ENCODE measurements at places on chromosomes 1 and 21.

DNA sequence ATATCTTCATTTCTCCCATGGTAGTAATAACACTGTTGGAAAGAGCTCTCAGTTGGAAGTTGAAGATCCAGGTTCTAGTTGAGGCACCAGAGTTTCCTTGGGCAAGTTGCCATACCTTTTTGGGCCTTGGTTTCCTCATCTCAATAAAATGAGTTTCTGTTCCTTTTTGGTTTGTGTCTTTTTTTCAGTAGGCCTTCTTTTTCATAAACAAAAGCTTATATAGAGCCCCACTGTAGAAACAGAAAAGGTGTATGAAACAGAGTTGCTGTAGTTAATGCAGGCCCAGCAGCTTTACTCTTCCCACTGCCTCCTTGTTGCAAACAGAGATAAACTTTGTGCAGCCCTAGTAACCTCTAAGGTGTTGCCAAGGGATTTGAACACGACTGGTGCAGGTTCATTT lies 41.7 kb downstream of the WNT4 start:
- DNase-seq, result no peak

GRCh38 chr1:22611530-22611947 lies 24.9 kb upstream of the C1QA start:
- no peak for DNase-seq

DNA sequence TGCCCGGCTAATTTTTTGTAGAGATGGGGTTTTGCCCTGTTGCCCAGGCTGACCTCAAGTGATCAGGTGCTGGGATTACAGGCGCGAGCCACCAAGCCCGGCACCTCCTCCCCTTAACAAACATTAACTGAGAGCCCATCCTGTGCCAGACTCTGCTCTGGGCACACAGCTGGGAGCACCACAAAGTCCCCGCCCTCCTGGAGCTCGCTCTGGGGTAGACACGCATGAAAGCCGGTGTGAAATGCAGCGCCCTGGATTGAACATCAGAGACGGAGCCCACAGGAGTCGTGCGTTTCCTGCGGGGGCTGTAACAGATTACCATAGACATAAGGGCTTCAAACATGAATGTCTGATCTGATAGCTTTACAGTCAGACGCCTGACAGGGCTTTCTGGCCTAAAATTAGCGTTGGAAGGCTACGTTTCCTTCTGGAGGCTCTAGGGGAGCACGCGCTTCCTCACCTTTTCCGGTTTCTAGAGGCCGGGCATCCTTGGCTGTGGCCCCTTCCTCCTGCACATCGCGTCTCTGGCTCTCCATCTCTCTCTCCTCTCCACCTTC lies 14.3 kb downstream of the SLC27A3 start:
- DNase-seq, result no peak

DNA sequence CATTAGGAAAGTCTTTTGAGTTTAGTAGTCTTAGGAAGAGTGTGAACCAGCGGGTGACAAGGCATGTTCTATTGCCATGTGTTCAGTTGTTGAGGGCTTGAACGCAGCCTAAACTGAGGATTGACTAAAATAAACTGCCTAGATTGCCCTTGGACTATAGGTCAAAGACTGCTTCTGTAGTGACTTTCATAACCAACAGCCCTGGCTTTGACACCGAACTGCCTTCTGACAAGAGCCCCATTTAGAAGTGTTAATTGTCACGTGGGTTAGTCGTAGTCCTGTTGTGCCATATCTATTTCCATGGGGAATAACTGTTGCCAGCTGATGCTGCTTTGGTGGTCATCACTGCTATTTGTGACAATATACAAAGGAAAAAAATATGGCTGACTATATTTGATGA lies 90.4 kb downstream of the TGFB2 start:
- DNase-seq, result no peak

DNA sequence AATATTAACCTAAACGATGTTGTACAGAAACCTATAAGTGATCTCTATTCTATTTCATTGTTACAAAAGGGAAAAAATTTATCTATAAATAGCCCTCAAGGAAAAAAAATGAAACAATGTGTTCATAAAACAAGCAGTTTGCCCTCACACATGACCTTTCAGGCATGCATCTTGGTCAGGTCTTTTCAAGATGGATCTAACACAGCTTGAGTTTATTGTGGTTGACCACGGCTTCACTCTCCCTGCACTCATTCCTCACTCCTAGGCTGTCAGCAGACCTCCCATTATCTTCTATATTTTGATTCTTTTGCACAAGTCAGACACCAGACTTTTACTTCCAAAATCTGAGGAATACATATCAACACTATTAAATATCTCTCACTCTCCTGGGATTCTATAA lies 544.3 kb downstream of the KCNT2 start:
- no peak for DNase-seq

DNA sequence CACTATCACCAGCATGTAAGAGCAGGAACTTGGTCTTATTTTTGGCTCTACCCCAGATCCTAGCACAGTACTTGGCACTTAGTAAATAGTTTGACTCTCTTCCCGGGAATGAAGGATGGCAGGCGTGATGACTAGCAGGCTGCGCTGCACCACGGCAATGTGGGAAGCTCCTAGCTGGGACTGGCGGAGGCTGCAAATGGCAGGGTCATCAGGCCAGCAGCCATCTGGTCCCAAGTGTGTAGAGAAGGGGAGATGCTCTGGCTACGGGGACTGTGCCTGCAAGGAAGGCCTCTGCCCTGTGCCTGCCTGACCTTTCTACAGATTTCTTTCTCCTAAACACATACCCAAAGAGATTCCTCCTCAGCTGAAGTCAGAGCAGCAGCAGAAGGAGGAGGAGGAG lies 95.0 kb downstream of the KCND3 start:
- no peak for DNase-seq

Measured in stimulated activated CD8-positive, alpha-beta memory T cell treated with anti-CD3 and anti-CD28 coated beads, Interleukin-4, amount 100 ng/mL, for 4 hours (primary cell).